ENCODE measurements at places on chromosomes 1 and 21.

DNA sequence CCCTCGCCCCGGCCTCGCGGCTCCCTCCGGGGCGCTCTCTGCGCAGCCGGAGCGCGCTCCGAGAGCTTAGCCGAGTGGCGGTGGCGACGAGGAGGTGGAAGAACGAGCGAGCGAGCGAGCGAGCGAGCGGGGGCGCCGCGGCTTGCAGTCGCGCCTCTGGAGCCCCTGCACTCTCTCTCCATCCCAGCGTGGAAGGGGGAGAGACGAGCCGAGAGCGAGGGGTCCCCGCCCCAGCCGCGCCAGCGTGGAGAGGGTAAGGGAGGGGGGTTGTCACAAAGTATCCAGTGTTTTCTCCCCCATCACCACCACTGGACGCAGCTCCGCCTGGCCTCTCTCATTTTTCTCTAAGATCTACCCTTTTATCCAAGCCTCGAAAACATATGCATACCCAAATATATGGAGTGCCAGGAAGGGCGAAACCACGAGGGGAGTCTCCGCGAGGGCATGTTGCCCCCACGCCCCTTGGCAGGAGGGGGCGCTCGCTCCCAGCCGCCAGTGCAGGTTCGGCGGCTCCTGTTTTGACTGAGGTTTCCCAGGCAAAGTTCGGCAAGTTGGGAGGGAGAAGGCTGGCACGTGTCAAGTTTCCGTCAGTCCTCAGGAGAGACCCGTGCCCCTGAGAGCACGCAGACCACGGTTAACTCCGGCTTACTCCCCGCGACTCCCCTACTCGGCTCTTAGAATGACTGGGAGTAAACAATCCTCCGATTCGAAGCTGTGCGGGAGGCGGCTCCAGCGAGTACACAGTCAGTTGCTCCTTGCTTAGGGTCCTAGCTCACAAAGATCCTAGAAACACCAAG lies 569 bp upstream of the DAB1 start:
- no peak for DNase-seq

GRCh38 chr1:200867018-200867811 lies 5.6 kb upstream of the GPR25 start:
- DNase-seq = no peak

DNA sequence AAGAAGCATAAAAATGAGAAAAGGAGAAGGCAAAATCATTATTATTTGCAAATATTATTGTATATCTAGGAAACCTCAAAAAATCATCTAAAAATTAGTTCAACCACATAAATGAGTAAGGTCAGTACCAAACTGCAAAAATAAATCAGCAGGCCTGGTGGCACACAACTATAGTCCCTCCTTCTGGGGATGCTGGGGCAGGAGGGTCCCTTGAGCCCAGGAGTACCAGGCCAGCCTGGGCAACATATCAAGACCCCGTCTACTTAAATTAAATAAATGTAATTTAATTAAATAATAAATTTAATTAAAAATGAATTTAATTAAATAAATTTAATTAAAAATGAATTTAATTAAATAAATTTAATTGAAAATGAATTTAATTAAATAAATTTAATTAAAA lies 40.3 kb upstream of the TRIM67 start:
- no peak for DNase-seq

DNA sequence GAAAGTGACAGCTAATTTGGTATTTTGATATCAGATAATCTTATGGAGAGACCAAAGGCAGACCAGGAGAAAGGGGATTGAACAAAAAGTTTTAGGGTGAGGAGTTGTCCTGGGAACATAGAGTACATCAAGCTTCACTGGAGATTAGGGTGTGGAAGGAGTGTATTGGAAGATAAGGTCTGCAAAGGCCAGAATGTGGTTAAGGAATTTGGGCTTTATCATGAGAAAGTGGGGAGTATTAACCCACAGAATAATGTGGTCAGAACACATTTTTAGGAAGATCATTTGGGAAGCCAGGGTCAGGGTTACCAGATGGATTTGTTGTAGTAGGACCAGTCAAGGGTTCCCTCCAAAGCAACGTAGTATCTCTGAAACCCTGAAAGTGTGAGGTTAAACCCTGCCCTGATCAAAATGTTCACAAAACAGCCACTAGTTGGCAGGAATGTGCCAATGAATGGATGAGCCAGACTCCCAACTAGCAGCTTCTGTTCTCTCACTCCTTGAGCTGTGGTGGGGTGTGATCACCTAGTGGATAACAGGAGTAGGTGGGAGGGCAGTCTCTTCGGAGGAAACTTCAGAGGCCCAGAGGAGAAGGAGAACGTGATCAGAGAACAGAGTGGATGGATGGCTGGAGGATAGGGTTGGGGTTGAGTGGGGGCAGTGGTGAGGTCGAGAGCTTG lies 35.8 kb downstream of the SLC2A1 start:
- DNase-seq = peak; percentile 48

GRCh38 chr1:226728448-226728847 lies 10.6 kb downstream of the ITPKB start:
- DNase-seq = no peak

- DNase-seq = no peak
Observed at GRCh38 chr1:180953291-180954004, 40.8 kb downstream of the KIAA1614 start.

DNA sequence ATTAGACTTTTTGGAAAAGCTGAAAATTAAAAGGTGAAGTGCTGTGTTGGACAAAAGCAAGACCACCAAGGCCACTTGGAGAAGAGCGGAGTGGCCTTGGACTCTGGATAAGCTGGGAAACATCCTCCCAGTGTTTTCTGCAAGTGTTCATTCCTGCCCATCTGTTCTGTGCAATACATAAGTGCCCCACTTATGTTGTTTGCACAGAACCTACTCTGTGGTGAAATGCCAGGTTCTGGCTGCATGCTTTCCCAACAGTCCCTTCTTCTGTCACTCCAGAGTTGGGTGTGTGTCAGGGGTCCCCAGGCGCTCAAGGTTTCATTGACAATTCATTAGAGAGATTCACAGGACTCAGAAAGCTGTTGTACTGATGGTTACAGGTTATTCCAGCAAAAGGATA lies 30.3 kb downstream of the NHLH2 start:
- DNase-seq = no peak

- DNase-seq = no peak
Observed at GRCh38 chr1:60281360-60281932, 207.9 kb upstream of the C1orf87 start.

DNA sequence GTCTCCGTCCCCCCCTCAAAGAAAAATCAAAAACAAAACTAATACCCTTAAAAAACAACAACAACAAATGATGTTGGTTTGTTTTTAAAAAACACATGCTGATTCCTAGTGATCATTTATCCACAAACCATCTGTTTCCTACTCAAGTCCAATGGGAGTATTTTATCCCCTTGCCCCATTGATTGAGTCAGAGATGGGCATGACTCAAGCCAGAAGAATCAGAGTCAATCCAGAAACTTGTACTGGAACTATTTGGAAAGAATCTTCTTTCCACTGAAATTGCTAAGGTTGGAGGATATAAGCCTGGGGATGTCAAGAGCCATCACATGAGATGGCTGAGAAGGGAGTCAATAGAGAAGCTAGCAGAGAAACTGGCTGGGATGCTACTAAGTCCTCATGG lies 176.4 kb downstream of the MIS18A start:
- no peak for DNase-seq

DNA sequence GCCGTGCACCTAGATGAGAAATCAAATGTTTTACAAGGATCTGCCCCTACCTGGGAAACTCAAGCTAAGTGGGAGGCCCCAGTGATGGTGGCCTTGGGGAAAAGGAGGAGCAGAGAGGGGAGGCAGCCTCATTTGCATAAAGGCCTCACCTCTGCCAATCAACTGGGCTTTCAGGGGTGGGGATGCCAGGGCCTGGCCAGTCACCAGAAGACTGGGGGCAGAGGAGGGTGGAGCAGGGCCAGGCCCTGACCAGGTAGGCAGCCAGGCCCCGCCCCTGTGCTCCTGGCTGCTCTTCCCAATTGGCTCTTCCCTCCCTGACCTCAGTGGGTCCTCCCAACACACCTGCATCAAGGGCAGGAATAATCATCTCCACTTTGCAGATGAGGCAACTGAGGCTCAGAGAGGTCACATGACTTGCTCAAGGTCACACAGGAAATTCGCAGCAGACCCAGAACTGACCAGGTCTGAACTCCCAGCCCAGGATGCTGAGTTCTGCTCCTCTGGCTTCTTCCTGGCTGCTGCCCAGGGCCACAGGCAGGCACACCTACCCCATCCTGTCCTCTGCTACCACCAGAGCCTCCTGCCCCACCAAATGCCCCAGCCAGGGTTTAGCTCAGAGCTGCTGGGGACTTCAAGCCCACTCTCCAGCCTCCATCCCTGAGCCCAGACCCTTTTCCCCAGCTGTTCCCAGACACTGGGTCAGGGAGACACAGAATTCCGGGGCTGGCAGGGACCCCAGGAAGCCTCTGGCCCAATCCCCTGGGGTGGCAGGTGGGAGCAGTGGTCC lies 677.9 kb downstream of the MATN1 start:
- DNase-seq = no peak

- DNase-seq = no peak
Observed at GRCh38 chr1:159841749-159842148, 15.1 kb downstream of the SLAMF8 start.

DNA sequence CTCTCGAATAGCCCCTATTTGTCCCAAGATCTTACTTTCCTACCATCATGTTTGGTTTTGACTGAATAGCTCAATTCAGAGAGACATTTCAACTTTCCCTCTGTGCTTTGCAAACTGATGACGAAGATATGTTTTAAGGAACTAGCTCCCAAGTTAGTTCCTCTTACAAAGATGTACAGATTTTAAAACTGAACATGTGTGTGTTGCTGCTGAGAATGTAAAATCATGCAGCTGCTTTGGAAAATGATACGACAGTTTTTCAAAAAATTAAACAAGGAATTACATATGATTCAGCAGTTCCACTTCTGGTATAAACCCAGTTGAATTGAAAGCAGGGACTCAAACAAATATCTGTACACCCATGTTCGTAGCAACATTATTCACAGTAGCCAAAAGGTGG lies 33.6 kb downstream of the KIF26B start:
- DNase-seq = no peak

GRCh38 chr1:109776206-109776835 lies 12.6 kb upstream of the EPS8L3 start:
- DNase-seq = no peak

- no peak for DNase-seq
Observed at GRCh38 chr1:27507960-27508665, 18.1 kb upstream of the WASF2 start.

DNA sequence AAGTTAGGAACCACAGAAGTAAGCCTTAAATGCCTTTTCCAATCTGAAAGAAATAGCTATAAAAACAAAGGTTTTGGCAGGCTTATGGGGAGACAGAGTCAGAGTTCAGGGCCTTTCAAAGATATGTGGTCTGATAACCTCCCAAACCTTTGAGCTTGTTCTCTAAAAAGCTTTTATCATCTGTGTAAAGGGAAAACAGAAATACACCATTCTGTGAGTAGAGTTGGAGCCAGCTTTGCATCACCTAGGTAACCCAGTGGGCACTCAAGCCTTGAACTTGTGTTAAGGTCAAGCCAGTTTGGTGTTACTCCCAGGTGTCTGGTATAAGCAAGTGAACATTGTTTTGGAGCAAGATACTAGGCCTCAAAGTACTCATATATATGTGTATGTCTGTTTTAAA lies 50.1 kb downstream of the LAMC1 start:
- DNase-seq = no peak

DNA sequence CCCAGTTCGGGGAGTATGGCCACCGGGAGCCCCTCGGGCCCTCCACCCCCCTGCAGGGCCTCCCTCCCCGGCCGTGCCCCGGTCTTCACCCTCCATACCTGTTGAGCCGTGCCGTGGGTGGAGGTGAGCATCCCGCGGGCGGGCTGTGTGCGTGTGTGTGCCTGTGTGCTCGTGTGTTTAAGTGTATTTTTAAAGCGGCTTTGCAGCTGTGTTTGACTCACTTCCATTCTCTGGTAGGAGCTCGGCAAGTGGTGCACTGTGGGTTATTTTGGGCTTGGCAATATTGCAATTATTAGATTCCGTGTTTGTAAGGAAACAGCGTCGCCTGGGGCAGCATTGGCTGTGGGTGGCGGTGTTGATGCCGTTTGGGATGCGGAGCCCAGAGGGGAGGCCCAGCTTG lies 20.3 kb upstream of the PLCH2 start:
- no peak for DNase-seq
